Epithelial cell of proximal tubule (primary cell): ENCODE measurements at places on chromosomes 5 and 9. TPM values are rescaled to one million over a fixed set of nuclear protein-coding genes. Genes with fewer than 3 reads are reported as not detected.

DNA sequence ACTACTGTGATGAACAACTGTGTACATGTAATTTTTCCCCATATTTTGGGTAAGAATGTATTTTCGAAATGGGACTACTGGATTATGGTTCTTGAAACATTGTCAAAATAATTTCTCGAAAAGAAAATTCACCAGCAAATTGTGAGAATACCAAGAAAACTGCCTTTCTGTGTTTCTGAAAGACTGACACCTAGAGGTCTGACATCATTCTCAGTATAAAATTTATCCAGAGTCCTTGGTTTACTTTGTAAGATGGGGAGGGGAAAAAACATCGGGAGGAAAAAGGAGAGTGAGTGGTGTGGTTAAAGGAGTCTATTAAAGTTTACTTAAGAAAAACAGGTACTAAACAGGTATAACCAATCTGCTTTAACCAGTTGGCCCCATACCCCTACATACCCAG is 149.2 kb downstream of the CEP120 start:
- DNase-seq = no peak

The NCS1 gene
- 48.8 and 77.7 TPM in 2 replicates for total RNA-seq

GRCh38 chr9:5442400-5443011 is 4.8 kb upstream of the PLGRKT start:
- no peak for DNase-seq

GRCh38 chr9:77600810-77601209 is 47.3 kb downstream of the GNA14 start:
- DNase-seq = no peak

The SPATA31D4 gene
- total RNA-seq = not detected in 2 replicates

The LCN15 gene
- total RNA-seq = not detected in 2 replicates

DNA sequence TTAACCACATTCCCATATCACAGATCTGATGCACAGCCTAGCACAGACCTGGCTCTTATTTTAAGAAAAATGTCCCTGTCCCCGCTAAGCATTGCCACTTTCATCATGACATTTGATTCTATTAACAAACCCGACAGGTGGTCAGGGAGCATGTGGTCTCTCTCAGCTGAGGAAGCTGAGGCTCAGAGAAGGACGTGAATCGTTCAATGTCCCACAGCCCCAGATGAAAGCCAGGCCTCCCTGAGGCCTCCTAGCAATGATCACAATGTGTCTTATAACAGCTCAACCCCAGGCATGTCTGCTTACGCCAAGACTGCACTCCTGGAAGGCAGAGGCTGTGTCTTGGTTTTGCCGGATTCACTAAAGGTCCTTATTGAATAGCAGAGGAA is 10.4 kb upstream of the CRB2 start:
- no peak for DNase-seq

The ARID3C gene
- not detected in 2 replicates for total RNA-seq

The TMOD1 gene
- total RNA-seq = 0.14 and 0.98 TPM in 2 replicates
